Stimulated activated CD4-positive, alpha-beta T cell treated with anti-CD3 and anti-CD28 coated beads, Interleukin-4, amount 100 ng/mL, for 48 hours (primary cell): ENCODE measurements at places on chromosomes 11 and 22.

DNA sequence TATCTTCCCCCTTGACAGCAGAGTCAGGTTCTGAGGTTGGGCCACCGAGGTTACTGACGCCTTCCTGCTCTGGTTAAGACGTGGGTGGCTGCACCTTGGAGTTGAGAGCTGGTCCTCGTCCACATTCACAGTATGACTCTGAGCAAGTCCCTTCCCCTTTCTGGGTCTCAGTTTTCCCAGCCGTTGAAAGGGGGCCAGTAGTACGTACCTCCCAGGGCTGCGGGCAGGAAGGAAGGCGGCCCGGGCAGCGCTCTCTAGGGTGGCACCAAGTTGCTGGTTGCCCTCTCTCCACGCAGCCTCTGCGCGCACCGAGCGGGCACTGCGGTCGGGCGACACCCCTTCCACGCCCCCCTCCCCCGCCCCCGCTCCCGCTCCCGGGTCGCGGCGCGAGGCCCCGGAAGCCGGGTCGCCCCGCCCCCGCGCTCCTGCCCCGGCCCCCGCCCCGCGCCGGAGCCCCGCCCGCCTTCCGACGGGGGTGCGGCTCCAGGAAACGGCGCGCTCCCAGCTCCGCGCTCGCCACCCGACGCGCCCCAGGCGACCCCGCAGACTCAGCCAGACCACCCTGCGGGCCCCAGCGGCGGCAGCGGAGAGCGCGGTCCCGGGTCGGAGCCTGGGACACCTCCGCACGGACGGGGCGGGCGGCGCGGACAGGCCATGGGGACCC lies at the start of gene EHBP1L1:
Gene EHBP1L1 (plus strand): TSS at position 486 of the 664 bp plus-strand sequence. CDS start 250 bp downstream, outside the sequence.
- peak; percentile 61 for DNase-seq

DNA sequence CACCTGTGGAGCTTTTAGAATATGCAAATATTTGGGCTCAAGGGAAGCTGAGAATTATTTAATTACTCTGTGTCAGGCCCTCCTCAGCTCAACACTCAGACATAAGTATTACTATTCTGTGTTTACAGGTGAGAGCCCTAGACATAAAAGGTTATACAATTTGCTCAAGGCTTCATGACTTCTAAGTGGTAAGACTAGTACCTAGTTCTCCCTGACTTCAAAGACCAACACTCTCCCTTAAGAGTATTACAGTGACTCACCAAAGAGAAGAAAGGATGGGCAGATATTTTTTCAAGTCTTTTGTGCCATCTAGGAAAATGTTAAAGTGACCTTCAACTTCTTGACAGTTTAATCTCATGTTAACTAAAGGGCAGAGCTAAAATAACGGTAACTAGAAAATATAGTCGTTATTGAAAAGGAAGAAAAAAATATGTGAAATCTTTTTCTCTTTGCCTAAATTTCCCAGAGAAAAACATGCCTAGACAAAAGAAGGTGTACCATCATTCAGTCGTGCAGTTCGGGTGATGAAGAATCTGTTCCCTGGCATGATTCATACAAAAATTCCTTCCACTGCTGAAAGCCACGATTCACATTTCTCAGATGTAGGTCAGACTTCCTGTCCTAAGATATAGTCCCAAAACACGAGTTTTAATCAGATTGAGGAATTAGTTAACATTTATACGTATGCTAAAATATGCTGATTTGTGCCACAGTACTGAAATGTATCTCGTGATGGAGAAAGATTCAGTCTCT lies 849.1 kb upstream of the API5 start:
- DNase-seq = no peak

- no peak for DNase-seq
These were observed 63.8 kb upstream of the LINC01488 start for GRCh38 chr11:69417699-69418085.

GRCh38 chr11:76047766-76048165 lies 158.5 kb downstream of the WNT11 start:
- no peak for DNase-seq

GRCh38 chr11:120823159-120823558 lies 200.7 kb upstream of the TBCEL start:
- DNase-seq = no peak

GRCh38 chr11:57274904-57275498 lies 38.0 kb upstream of the APLNR start:
- DNase-seq = no peak

DNA sequence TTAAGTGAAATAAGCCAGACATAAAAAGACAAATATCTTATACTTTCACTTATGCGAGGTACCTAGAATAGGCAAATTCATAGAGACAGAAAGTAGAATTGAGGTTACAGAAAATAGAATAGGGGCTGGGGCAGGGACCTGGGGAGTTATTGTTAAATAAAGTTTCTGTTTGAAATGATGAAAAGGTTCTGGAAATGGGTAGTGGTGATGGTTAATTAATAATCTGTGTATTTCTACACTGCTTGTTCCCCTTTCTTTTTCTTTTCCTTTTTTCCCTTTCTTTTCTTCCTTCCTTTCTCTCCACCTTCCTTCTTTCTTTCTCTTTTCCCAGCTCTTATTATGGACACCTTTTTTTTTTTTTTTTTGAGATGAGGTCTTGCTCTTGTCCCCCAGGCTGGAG lies 2.8 kb downstream of the NAALADL1 start:
- no peak for DNase-seq

GRCh38 chr11:73356979-73357860 lies 19.0 kb upstream of the RELT start:
- DNase-seq = no peak

DNA sequence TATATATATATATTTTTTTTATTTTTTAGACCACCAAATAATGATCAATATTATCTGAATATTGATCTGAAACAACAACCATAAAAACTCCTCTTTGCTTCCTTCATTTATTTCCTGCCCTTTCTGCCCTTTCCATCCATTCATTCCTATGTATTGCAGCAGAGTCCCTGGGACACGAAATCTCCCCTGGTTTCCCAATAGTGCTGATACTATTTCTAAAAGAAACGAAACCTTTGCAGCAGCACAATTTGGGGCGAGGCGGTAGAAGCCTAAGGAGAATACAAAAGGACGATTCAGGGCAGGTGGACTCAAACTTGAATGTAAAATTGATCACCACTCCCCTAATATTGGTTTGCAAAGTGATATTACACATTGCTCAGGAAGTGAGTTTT lies 16.9 kb upstream of the AMOTL1 start:
- DNase-seq = no peak

DNA sequence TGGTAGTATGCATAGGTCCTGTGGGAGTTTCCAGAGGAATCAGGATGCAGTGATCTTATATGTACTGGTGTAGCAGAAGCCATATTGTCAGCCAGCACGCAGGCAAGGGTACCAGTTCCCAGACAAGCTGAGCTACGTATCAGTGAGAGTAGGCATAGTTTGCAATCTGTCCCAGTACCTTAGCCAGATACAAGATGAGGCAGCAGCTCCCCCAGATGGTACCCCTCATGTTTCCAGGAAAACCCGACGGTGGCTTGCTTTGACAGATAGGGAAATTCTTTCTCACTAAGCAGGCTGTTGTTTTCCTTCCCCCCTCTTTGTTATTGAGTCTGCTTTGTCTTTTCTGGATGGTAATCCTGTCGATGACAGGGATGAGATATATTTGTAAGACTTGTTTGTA lies 109.7 kb upstream of the RRM1 start:
- DNase-seq = no peak

DNA sequence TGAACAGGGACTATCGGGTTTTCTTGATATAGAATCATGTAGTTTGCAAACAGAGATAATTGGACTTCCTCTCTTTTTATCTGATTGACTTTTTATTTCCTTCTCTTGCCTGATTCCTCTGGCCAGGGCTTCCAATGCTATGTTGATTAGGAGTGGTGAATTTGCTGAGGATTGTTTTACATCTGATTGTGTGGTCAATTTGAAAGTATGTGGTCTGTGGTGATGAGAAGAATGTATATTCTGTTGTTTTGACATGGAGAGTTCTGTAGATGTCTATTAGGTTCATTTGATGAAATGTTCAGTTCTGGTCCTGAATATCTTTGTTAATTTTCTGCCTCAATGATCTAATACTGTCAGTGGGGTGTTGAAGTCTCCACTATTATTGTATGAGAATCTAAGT lies 713.2 kb upstream of the CCDC179 start:
- DNase-seq = no peak

GRCh38 chr11:10898003-10898762 lies 40.3 kb upstream of the ZBED5 start:
- DNase-seq = no peak

DNA sequence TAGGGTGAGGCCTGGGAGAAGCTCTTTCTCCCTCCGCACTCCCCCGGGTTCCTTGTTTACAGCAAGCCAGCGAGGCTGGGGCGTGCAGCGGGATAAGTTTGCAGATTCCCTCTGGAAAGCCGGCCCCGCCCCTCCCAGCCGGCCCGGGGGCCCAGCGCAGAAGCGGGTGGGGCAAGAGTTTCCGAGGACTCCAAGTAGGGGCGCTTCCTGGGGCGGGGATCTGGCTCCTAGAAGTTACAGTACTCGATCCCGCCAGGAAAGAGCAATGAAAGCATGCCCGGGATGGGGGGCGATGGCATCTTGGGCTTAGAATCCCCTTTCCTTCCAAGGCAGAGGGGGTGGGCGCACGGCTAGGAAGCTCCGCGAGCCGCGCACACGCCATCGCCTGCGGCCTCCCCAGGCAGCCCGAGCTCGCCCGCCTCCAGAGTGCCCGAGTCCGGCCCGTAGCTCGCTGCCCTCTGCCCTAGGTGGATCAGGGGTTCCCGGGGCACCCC lies 385 bp downstream of the TST start:
- no peak for DNase-seq

DNA sequence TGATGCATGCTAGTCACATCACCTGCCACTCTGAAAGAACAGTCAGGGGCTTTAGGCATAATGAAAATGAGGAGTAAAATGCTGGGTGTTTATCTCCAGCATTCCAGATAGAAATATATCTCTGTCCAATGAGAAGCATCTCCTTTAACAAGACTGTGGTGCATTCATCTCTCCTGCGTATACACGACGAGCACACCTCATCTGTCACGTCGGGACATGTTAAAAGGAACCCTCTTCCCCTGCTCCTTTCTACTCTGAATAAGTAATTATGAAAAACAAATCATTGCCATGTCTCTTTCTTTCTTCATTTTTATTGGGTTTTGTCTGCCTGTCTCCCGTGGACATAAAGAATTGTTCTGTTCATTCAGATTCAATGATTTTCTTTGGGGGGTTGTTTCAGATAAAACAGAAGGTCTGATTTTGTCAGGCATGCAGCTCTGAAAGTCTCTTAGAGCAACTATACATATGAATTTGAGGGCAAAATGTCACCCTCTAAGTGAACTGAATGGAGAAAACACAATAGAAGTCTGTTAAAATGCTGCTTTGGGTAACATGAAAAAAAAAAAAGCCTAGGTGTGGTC lies 195.0 kb downstream of the MAML2 start:
- DNase-seq = no peak

DNA sequence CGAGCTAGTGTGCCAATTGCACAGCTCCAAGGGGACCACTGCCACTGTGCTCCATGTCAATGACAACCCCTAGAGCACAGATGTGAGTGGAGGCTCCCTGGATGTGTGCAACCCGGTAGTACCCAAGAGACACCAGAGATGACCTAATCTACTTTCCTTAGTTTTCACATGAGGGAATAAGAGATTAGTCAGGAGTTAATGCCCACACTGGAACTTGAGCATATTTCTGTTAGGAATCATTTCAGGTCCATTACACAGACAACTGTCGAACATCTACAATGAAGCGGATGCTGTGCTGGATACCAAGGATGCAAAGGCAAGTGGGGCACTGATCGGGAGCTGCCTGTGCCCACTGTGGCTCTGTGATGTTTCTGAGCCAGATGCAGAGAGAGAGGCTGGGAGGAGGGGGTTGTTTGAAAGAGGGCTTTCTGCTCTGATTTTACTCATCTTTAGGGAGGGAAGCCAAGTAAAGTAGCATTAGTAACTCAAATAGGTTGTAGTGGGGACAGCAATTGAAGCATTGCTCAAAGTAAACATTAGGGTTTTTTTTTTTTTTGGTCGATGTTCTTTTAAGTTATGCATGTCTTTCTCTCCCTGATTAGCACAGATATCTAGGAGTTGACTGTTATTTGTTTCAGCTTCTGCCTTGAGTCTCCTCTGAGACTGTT lies 82.5 kb upstream of the SORL1-AS1 start:
- DNase-seq = no peak

DNA sequence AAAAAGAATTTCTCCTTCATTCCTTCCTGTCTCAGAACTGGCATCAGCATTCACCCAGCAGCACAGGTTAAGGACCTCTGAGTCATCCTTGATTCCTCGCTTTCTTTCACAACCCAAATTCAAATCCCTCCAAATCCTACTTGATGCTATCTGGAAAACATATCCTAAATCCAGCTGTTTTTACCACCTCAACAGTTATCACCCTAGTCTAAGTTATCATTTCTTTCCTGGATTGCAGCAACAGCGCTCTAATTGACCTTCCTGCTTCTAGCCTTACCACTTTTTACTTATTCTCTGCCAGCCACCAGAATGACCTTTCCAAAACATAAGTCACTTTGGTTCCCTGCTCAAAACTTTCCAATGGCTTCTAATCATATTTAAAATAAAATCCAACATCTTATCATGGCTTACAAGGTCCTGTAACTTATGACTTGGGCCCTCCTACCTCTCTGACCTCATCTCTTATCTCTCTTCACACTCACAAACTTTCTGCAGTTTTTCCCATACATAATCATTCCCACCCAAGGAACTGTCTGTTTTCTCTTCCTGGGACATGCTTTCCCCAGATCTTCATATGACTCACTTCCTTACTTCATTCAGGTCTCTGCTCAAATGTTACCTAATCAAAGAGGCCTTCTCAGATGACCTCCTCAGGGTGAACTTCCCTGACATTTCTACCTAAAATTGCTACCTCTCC lies 119.4 kb downstream of the TTC28 start:
- DNase-seq = no peak

GRCh38 chr11:18168372-18168771 lies 4.3 kb upstream of the MRGPRX4 start:
- no peak for DNase-seq
